ENCODE measurements at places on chromosomes 2 and 18. TPM values are rescaled to one million over a fixed set of nuclear protein-coding genes. Genes with fewer than 3 reads are reported as not detected.
A peak's percentile ranks its signal among the peaks of the same experiment; 100 is the strongest.

DNA sequence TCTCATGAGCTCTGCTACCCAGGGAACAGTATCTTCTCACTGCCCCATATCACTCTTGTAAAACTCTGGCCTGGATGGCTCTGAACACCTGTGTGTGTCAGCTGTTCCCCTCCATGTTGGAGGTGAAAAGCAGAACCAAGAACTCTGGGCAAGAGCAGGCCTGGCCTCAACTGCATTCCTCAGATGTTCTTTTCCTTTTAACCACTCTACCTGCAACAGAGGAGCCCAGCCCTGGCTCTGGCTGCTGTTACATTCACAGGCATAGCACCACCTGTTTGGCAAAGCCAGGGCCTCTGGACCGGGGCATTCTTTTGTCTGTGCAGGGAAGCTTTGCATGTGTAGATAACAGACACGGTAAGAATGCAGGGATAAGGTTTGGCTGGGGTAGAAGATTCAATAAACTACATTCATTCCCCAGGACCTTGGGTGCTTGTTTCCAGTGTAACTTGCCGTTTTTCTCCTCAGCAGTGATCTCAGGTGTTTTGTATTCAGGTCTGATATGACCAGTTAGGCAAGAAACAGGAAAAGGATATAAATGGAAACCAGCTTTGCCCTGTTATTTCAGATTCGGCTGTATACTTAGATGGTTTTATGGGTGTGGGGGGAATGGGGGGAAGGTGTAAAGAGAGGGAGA is 95.1 kb downstream of the SPTBN1 start:
- peak overlapping the region; percentile 22 for H3K27ac ChIP-seq
- no peak overlapping the region for H3K4me3 ChIP-seq
- H3K36me3 ChIP-seq = no peaks in the 10 kb centered on the region
- no peaks in the 10 kb centered on the region for H3K4me1 ChIP-seq

- no peak overlapping the region for H3K4me3 ChIP-seq
- no peaks in the 10 kb centered on the region for H3K36me3 ChIP-seq
- no peaks in the 10 kb centered on the region for H3K27me3 ChIP-seq
- H3K27ac ChIP-seq = no peak overlapping the region
- DNase-seq = no peak
These were observed 62.5 kb downstream of the STK39 start for GRCh38 chr2:168184681-168185513.

DNA sequence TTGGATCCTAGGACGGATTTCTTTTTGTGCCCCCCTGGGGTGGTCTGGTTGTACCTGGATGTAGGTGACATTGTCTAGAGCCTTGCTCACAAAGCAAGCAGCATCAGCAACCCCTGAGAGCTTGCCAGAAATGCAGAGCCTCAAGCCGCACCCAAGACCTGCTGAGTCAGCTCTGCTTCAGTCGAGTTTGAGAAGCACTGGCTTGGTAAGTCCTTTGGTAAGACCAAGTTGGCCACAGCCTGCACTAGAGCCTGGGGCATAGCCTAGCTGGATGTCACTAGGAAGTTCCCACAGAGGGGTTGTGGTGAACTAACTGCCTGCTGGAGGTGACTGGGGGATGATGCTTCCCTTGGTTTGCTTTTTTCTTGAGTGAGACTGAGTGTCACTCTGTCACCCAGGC is 6.2 kb downstream of the ABCG5 start:
- H3K4me3 ChIP-seq = no peak overlapping the region
- H3K36me3 ChIP-seq = no peaks in the 10 kb centered on the region
- no peak overlapping the region for H3K27ac ChIP-seq
- H3K4me1 ChIP-seq = peaks cover 4% of the 10 kb centered on the region

DNA sequence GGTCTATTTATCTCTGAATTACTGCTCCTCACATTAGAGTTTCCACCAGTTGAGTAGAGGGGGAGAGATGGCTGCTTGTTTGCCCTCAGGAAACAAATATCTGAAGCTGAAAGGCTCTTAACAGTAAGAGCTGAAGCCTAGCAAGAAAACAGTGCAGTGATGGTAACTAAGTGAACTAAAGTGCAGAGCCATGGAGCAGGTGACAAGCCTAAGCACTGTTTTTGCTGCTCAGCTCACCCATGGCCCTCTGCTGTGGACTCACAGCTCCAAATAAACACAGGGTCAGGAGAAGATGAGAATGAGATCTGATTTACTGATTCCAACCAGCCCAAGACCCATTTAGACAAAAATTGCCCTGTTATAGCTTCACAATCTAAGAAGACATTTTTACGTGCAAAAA is 118.4 kb downstream of the ETAA1 start:
- no peaks in the 10 kb centered on the region for H3K36me3 ChIP-seq
- no peaks in the 10 kb centered on the region for H3K27me3 ChIP-seq
- no peak overlapping the region for H3K27ac ChIP-seq
- no peak overlapping the region for H3K4me3 ChIP-seq

GRCh38 chr2:20231159-20231558 is 6.2 kb upstream of the SDC1 start:
- H3K4me1 ChIP-seq = no peaks in the 10 kb centered on the region
- no peak overlapping the region for H3K4me3 ChIP-seq
- no peak for DNase-seq
- no peak overlapping the region for H3K27ac ChIP-seq
- H3K36me3 ChIP-seq = no peaks in the 10 kb centered on the region
- no peaks in the 10 kb centered on the region for H3K27me3 ChIP-seq

GRCh38 chr2:199751492-199752120 is 99.4 kb downstream of the FTCDNL1 start:
- DNase-seq = no peak
- H3K4me3 ChIP-seq = no peak overlapping the region
- H3K27ac ChIP-seq = no peak overlapping the region
- H3K4me1 ChIP-seq = no peaks in the 10 kb centered on the region
- no peaks in the 10 kb centered on the region for H3K36me3 ChIP-seq

- H3K4me3 ChIP-seq = no peak overlapping the region
- no peaks in the 10 kb centered on the region for H3K36me3 ChIP-seq
- no peaks in the 10 kb centered on the region for H3K27me3 ChIP-seq
- H3K27ac ChIP-seq = no peak overlapping the region
These were observed 31.9 kb downstream of the SH3RF3 start for GRCh38 chr2:109160714-109161440.

Gene MYO7B
- 0.26 TPM for total RNA-seq

Gene PAX3
- total RNA-seq = not detected

GRCh38 chr2:183532514-183532913 is 408.3 kb downstream of the NUP35 start:
- H3K4me3 ChIP-seq = no peak overlapping the region
- no peaks in the 10 kb centered on the region for H3K27me3 ChIP-seq
- no peak overlapping the region for H3K27ac ChIP-seq
- H3K4me1 ChIP-seq = no peaks in the 10 kb centered on the region

Data from uterus (tissue), 4 donors.